Activated T-cell treated with anti-CD3 and anti-CD28 coated beads, Interleukin-2, amount 50 U/mL, for 48 hours (primary cell): ENCODE measurements at places on chromosomes 1 and 21.

- no peak for DNase-seq
These were observed 5.7 kb upstream of the MATN1 start for GRCh38 chr1:30728832-30729638.

- DNase-seq = no peak
These were observed 21.3 kb downstream of the VN1R5 start for GRCh38 chr1:247277191-247277590.

DNA sequence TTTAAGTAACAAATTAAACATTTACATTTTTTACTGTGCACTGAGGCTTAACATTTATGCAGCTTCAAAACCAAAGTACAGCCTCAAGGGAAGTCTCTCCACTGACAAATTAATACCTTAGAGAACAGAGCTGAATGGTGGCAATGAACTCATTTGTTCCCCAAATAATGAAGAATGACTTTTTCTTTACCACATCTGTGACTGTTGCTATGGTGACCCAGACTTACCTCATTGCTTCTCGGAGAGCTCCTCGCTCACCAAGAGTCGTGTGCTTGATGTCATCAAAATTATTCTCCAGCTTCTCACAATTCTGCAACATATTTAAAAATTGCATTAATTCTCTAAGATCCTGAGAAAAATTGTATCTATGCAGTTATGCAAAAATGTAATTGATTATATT lies 92.9 kb downstream of the DPYD start:
- no peak for DNase-seq

DNA sequence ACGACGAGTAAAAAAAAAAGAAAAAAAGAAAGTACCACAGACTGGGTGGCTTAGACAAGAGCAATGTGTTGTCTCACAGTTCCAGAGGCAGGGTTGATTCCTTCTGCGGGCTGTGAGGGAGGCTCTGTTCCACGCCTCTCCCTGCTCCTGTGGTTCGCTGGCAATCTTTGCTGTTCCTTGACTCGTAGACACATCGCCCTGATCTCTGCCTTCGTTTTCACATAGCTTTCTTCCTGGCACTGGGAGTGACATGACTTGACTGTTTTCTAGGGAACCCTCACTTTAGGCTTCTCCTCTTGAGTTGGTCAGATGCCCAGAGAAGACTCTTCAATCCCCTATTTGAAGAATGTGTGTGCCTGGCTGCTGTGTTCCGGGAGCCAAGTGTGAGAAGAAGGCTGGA lies 133.6 kb downstream of the TM2D1 start:
- DNase-seq = no peak

- DNase-seq = no peak
These were observed 104.0 kb downstream of the PDE4B start for GRCh38 chr1:65896721-65897120.

DNA sequence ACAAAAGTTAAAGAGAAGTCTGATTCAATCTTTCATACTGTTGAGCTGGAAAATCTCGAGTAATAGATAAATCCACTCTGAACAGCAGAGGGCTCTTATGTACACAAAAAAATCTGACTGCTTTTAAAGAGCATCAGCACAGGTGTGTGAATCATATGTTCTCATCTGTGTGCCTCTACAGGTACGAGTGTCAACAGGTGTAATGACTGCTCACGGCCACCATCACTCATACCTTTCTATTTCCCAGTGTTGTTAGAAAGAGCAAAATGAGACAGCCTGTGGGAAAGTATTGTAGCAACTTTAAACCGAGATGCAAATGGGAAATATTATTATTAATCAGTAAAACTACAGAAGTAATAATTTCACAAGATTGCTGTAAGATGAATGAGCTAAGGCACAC lies 49.0 kb upstream of the SCAF4 start:
- no peak for DNase-seq
